ENCODE measurements at places on chromosomes 6 and 20. TPM values are rescaled to one million over a fixed set of nuclear protein-coding genes. Genes with fewer than 3 reads are reported as not detected.

The PAK5 gene
- not detected for total RNA-seq

DNA sequence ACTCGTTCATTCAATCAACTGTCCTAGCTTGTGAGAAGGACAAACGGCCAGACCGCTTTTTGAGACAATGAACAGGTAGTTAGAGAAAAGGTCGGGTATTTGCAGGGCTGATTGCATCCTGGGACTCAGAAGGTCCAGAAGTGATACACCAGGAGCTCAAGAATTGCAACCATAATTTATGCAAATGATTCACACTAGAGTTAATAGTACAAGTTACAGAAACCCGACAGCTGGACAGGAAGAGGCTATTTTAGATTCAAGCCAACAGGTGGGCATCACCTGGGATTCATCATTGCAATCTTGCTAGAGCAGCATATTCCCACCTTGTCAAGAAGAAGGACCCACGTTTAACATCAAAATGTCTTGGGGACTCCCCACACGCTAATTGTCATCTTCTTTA is 83.5 kb downstream of the TNFAIP3 start:
- no peak overlapping the region for H3K27ac ChIP-seq
- DNase-seq, result no peak
- H3K4me1 ChIP-seq, result no peaks in the 10 kb centered on the region
- peaks cover 2% of the 10 kb centered on the region for H3K36me3 ChIP-seq
- peaks cover 8% of the 10 kb centered on the region for H3K27me3 ChIP-seq

The SAMD10 gene
- 4.7 TPM for total RNA-seq

- H3K36me3 ChIP-seq, result no peaks in the 10 kb centered on the region
- peaks cover 17% of the 10 kb centered on the region for H3K27me3 ChIP-seq
- H3K27ac ChIP-seq, result no peak overlapping the region
- H3K4me3 ChIP-seq, result no peak overlapping the region
- no peak for DNase-seq
- no peaks in the 10 kb centered on the region for H3K4me1 ChIP-seq
These were observed 721.3 kb downstream of the EYS start for GRCh38 chr6:64985726-64986125.

- no peak overlapping the region for H3K27ac ChIP-seq
- no peaks in the 10 kb centered on the region for H3K27me3 ChIP-seq
- H3K4me3 ChIP-seq, result no peak overlapping the region
- H3K4me1 ChIP-seq, result peaks cover 29% of the 10 kb centered on the region
- no peaks in the 10 kb centered on the region for H3K36me3 ChIP-seq
- no peak for DNase-seq
These were observed 16.1 kb downstream of the FGD2 start for GRCh38 chr6:37021356-37022129.
